ENCODE measurements at places on chromosomes 2 and 18. TPM values are rescaled to one million over a fixed set of nuclear protein-coding genes. Genes with fewer than 3 reads are reported as not detected.

- DNase-seq: no peak
Measured at GRCh38 chr2:28750316-28751251, 1.0 kb upstream of the PPP1CB start.

Gene NAT8
- total RNA-seq: 0.66 TPM

DNA sequence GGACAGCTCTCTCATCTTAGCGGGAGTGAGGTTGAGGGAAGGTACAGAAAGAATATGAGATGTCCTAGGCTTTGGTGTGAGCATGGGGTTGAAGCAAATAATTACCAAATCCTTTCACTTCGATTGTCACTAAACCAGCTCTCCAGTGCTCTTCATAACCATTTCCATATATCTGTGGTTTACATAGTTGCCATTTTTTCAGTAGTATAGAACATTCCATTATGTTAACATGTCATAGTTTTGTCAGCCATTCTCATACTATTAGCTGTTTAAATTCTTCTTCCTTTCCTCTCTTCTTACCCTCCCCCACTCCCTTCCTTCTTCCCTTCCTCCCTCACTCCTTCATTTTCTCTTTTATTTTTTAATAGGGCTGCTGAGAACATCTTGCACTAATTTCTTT, 205.9 kb downstream of the BABAM2 start:
- no peak for DNase-seq

Gene DSC3
- not detected for total RNA-seq

Gene AQP12A
- total RNA-seq: not detected

DNA sequence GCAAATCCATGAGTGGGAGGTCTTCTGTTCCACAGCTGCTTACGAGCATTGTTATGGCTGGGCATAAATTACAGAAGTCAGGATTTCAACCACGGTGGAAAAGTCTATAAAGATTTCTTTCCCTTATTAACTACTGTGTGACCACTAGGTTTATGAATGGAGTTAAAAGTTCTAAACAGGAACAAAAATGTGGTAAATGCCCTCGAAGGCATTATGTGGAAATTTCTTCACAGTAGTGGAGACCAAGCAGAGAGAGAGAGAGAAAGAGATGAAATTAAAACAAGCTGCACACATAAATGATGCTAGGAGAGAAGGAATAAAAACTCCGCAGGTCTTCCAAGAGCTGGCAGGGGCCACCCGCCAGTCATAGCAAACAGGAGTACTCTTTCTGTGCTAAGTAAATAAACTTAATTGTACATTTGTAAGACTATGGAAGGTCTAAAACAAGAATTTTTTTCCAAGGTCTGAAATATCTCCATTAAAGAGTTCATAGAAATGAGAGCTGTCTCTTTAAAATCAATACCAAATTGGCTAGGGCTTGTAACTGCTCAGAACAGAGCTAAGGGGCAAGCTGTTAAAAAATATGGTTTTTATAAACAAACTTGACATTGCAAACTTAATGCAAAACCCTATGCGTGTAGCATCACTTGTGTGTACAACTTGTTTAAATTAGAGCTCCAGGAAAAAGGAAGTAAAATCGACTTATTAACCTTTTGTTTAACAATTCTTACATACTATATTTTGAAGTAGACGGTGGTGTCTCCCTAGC, 438.2 kb downstream of the MEIS1 start:
- no peak for DNase-seq

DNA sequence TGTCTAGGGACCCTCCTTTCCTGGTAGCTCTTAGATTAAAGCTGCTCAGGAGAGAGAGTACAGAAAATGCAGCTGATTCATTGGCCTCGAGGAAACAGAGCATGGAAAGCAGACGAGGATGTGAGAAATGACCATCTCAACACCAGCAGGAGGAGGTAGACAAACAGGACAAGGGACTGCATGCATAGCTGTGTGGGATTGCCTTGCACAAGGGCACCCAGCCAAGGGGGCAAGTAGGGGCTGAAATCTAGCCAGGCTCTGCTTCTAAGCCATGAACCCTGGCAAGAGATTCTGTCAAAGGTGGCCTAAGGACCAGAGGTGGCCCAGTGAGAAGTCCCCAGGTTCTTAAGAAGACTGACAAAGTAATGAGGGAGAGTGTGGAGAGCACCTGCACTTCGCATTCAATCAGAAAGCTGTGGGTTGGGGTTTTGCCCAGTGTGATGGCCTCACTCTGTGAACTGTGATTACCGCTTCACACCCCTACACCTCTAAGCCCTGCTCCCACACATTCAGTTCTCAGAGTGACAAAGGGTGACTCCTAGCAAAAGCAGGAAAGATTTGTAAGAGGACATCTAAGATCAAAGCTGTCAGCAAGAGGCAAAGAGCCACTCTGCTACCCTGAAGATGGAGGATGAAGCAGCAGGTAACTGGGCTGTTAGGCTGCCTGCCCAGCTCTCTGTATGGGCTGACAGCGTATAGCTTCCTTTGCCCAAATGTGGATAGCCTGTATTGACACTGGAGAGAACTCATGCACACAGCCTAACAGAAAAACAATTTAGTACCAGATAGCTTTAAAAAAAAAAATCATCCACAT, 151.3 kb upstream of the PELI1 start:
- DNase-seq: no peak

Gene THSD7B
- 0.17 TPM for total RNA-seq

Gene CDH19
- 5.6 TPM for total RNA-seq

DNA sequence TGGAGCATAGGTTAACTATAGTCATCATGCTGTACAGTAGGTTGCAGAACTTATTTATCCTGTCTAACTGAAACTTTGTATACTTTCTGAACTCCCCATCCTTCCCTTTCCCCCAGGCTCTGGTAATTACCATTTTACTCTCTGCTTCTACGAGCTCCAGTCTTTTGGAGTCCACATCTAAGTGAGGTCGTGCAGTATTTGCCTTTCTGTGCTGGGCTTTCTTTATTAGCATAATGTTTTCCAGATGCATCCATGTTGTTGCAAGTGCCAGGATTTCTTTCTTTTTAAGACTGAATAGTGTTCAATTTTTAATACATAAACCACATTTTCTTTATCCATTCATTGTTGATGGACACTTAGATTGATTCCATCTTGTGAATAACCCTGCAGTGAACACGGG, 464.1 kb downstream of the TGIF1 start:
- no peak for DNase-seq

Gene LRRTM4
- not detected for total RNA-seq

Gene SPC25
- 2.0 TPM for total RNA-seq

DNA sequence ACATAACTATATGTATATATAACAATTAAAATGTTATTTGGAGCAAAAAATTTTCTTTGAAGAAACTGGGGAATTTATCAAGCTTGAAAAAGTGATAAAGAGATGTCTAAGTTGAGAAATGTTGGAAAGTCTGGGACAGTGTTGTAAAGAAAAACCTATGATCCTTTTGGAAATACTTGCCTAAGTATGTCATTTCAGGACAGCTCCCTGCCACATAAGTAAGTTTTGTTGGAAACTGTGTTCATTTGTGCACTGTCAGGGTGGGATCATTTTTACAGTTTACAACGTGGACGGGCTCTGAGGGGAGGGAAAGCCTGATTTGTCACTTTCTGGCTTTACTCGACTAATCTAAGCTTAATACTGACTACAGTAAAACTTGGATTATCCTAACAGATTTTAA, 10.4 kb upstream of the COL3A1 start:
- no peak for DNase-seq

- no peak for DNase-seq
Measured at GRCh38 chr18:67733088-67733487, 216.6 kb upstream of the DSEL start.

Gene GAREM1
- total RNA-seq: 1.7 TPM

DNA sequence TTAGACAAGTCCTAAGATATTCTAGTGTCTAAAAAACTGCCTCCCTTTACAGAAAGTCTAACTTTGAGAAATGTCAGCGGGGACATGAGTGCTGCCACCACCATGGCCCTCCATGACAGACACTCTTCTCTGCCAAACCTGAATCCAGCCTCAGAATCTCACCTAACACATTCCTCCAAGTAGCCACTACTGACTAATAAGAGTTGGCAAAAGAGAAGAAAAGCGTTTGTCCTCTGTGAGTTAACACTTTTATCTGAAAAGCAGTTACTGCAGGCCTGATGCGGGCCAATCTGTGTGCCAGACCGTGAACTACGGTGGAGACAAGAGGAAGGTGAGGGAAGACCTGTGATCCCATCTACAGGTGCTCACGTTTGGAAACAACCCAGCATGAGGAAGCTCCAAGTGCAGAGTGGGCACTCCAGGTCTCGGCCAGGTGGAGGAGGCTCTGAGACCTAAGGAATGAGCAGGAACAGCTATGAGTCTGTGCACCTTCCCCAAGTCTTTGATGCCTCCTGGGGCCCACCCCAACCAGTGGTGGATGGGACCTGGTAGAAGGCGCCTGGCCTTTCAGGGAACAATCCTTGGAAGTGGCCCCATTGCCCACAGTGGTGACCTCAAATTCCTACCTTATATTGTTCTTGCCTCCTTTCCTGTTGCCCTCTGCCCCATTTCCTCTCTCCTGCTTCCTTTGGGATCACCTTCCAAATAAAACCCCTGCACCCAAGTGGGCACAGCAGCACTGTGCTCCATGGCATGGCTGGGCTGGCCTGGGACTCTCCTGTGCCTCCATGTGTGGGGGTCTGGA, 91.6 kb downstream of the BIN1 start:
- DNase-seq: no peak

DNA sequence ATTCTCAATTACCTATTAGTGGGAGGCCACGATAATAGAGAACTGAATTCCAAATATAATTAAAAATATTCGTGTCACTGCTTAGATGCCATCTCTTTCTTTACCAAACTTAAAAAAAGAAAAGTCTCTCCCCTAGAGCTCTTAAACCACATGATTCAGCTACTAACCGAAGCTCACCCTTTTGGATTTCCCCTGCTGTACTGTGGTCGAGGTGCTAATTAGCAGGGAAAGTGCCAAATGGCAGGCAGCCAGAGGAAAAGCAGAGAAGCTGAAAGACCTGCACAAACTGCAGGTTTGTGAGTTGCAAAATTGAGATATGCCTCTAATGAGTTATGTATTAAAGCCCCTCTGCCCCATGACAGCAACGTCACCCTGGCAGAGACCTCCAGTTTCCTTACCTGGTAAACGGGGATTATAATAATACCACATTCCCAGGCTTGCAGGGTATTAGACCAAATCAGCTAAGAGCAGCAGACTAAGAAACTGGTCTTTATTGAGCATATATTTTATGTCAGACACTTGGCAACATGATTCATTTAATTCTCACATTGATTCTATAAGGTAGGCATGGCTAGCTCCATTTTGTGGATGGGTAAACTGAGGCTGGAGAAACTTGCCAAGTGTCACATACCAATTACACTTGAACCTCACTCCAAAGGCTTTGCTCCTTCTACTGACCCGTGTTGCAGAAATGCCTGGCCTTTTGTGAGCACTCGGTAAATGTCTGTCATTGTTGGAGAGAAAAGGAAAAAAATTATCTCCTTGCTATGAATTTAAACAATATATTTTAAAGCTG, 259.7 kb downstream of the LPIN1 start:
- no peak for DNase-seq

DNA sequence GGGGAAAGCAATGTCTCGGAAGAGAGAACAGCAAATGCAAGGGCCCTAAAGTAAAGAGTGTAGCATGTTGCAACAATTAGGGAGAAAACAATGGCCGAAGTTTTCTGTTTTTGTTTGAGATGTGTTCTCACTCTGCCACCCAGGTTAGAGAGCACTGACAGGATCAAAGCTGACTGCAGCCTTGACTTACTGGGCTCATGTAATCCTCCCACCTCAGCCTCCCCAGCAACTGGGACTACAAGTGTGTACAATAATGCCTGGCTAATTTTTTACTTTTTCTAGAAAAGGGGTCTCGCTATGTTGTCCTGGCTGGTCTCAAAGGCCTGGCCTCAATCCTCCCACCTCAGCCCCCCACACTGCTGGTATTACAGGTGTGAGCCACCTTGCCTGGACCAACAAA, 23.9 kb downstream of the MEMO1 start:
- DNase-seq: no peak

Gene RBM44
- 1.5 TPM for total RNA-seq

DNA sequence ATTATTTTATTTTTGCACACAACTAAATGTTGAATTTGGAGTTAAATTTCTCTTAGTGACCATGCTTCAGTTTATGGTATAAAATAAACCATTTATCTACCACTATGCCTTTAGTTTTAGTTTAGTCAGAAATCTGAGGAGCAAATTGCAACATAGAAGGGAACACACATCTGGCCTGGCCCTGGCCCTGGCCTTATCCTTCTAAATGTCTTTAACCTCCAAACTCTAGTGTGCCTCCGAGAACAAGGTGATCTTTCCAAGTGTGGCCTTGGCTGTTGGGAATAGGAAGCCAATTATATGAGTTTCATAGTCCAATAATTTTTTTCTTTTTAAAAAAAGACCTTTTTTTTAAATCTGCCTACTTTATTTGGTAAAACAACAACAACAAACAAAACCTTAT, 31.8 kb upstream of the GREB1L start:
- no peak for DNase-seq

DNA sequence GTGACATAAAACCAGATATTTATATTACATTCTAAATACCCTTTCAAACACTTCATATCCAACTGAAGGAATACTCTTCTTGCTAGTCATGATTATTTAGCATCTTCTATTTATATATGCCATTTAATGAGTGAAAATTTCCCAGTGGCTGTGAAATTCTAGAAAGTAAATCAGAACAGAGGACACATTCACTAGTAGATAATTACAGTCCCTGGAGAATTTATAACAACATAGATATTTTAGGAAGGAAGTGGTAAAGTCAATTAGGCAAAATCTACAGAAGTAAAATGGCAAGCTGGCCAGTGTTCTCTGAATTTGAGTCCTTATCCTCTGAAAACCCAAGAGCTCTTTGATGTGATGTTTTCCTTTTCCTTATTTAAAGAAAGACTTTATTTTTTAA, 121.8 kb downstream of the PMAIP1 start:
- no peak for DNase-seq

GRCh38 chr2:128092656-128093055, 1.7 kb downstream of the UGGT1 start:
- no peak for DNase-seq

DNA sequence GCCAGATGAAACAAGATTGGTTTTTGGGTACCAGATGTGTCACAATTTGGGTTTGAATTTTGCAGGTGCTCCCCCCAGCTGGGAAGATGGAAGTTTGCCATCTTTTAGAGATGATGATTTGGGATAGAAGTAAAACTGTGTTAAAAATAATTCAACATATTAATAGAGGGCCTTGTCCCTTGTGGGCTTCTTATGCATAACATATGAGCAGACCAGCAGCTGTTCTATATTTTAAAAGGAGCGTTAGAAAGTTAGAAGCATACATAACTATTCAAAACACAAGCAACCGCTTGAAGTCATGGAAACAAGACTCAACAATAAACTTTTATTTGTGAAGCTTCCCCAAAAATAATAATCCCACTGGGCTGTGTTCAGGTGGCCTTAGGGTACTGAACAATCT, 62.8 kb downstream of the EFEMP1 start:
- DNase-seq: no peak

Gene PSTPIP2
- total RNA-seq: 107 TPM

Gene PTPN4
- total RNA-seq: 36.7 TPM
